Activated CD4-positive, alpha-beta T cell treated with anti-CD3 and anti-CD28 coated beads, Interleukin-2, amount 50 U/mL, for 16 hours (primary cell): ENCODE measurements at places on chromosomes 13 and 19.

GRCh38 chr19:6101991-6102390 is 8.3 kb downstream of the RFX2 start:
- DNase-seq, result no peak

- no peak for DNase-seq
These were observed 23.5 kb downstream of the ADGRL1 start for GRCh38 chr19:14182476-14182875.

DNA sequence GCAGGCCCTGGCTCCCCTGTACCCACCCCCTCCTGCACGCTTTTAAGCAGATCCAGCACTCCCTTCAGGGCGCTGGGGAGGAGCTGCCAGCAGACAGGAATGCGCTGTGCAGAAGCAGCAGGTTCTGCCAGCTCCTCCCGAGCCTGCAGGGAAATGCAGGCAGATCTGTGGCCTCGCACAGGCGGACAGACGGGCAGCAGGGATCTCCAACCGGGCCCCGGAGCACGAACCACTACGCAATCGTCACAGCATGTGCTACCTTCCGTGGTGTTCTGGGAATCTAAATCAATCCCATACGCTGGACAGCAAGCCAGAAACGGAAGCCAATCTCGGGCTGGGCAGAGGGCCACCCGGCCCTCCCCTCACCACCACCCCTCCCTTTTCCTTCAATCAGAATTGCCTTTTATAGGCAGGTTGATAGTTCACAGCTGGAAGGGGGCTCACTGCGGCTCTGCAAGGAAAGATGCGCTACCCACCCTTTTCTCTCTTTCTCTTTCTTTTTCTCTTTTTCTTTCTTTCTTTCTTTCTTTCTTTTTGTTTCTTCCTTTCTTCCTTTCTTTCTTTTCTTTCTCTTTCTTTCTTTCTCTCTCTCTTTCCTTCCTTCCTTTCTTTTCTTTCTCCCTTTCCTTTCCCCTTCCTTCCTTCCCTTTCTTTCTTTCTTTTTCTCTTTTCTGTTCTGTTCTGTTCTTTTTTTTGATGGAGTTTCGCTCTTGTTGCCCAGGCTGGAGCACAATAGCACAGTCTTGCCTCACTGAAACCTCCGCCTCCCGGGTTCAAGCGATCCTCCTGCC is 99.9 kb downstream of the GNG7 start:
- no peak for DNase-seq

GRCh38 chr13:110419381-110419791 is 112.3 kb downstream of the COL4A2 start:
- DNase-seq, result no peak

GRCh38 chr19:55488986-55489710 is 912 bp downstream of the SSC5D start:
- no peak for DNase-seq
